ENCODE measurements at places on chromosomes 3 and 15. TPM values are rescaled to one million over a fixed set of nuclear protein-coding genes. Genes with fewer than 3 reads are reported as not detected.
A peak's percentile ranks its signal among the peaks of the same experiment; 100 is the strongest.

DNA sequence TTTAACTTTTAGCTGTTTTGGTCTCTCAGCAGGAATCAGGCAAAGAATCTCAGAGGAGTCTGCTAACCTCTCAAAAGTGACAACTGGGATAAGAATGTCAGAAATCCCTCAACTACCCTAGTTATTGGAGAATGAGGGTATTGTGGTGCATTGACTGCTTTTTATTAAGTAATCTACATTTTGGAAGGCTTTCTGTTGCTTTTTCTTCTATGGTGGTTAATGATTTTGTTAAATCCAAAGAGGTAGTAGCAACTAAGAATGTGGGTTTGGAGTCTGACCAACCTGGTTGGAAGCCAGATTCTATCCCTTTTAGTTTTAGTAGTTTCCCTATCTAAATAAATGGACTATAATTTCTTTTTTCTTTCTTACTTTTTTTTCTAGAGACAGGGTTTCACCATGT, 94.7 kb upstream of the RNF7 start:
- DNase-seq = peak; percentile 76

- no peak for DNase-seq
Measured at GRCh38 chr3:197836244-197836643, 45.2 kb downstream of the LRCH3 start.

- no peak for DNase-seq
Measured at GRCh38 chr3:31999907-32000439, 18.4 kb downstream of the ZNF860 start.

Gene ALG1L2
- total RNA-seq = not detected

Gene SUCLG2
- total RNA-seq = 73.9 TPM

GRCh38 chr3:101972430-101973162, 123.3 kb downstream of the NFKBIZ start:
- DNase-seq = no peak

DNA sequence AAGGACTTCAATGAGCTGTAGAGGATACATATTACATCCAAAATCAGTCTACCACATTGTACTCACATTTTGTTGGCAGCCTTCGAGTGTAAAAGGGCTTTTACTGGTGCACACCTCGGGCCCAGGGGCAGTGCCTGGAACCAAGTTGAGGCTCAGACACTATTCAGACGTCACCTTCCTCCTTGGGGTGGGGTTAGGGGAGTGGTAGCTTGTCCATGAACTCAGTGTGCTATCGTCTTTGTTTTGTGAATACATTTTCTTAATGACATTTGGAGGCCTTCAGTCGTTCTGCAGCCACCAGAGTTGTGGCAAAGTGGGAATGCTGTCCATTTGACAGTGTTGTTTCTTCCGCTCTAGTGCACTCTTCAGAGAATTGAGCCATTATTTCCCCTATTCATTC, 114.2 kb downstream of the PGPEP1L start:
- no peak for DNase-seq

Gene AMT
- total RNA-seq = 3.3 TPM

- peak; percentile 88 for DNase-seq
Measured at GRCh38 chr3:169241991-169242707, 421.4 kb downstream of the MECOM start.

DNA sequence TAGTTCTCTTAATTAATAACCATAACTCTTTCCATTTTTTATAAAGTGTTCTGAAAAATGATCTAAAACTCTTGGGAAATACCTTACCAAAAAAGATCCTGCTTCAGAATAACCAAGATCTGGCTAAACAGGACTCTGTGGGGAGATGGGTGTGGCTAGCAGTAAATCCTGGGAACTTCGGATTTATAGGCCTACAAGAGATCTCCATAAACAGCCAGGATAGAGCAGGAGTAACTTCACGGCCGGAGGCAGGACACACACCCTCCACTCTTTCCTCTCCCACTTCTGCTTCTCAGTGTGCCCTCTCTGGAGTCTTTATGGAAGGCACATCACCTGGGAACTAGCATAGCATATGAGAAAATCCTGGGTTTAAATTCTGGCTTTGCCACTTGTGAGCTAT, 309.4 kb upstream of the SOX2 start:
- no peak for DNase-seq

- DNase-seq = no peak
Measured at GRCh38 chr3:12444582-12445471, 39.5 kb upstream of the TSEN2 start.

Gene SERPINI2
- total RNA-seq = not detected

GRCh38 chr15:56804938-56805337, 71.6 kb upstream of the ZNF280D start:
- DNase-seq = peak; percentile 79

Gene DNAH1
- 3.4 TPM for total RNA-seq

DNA sequence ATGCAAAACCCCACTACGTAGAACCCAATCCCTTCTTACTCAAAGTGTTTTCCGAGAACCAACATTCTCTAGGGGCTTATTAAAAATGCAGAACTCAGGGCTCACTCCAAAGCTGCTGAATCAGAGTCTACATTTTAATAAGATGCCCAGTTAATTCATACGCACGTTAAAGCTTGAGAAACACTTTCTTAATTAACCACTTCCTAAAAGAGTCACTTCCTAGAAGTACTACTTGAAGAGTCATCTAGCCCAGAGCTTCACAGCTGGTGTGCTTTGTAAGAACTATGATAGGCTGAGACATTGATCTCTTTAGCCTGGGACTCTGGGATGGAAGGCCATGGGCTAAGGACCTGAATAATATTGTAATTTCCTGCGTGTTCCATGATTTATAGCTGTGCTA, 9.0 kb downstream of the COL6A5 start:
- no peak for DNase-seq

DNA sequence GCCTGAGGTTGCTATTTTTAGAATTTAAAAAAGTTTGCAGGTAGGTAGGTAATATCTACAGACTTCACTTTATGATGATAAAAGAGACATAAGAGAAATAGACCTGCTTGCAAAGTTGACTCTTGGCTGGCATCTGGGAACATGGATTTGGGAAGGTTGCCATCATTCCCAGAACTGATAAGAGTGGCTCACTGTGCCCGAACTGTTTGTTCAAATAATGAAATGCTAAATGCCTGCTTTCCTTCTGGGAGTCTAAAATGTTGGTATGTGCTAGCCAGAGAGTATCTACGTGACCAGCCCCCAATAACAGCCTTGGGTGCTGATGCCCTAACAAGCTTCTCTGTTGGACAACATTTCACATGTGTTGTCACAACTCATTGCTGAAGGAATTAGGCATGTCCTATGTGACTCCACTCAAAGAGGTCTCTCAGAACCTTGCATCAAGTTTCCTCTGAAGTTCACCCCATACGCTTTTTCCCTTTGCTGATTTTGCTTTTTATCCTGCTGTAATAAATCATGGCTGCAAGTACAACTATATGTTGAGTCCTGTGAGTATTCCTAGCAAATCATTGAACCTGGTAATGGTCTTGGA, 95.5 kb downstream of the FHIT start:
- DNase-seq = no peak

Gene SAMD7
- total RNA-seq = not detected

GRCh38 chr15:48486228-48486627, 155.0 kb downstream of the DUT start:
- peak; percentile 62 for DNase-seq

GRCh38 chr15:58049520-58050227, 15.8 kb downstream of the ALDH1A2 start:
- DNase-seq = no peak

DNA sequence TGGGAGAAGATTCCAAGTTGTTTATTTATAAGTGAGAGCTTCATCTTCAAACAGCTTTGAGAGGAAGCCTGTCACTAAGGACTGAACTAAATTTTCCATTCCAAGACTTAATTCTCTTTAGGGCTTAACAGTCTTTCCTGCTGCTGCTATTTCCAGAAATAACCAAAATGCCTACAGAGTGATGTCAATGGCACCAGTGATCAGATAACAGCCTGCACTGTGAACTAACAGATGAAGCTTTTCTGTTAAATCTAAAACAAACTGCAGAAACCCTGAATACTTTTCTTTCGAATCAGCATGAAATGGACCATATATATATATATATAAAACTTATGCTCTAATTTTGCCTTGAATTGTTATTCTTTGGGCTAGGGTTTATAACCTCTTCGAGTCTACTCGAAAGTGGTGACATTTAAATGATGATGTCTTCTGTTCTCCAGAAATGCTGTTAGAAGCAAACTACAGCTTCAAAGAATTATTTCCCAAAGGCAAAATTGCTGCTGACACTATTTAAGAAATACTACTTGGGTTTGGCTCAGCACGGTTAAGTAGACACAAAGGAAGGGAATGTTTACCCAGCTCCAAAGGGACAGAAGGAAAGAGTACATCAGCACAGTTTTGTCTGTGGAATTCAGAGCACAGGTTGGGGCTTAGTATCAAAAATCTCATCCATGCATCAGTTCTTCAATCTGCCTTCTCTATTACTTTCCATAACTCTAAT, 238.5 kb upstream of the LRRN1 start:
- DNase-seq = no peak

Gene ACTRT3
- 4.3 TPM for total RNA-seq

- DNase-seq = peak; percentile 28
Measured at GRCh38 chr3:182789371-182789770, 3.9 kb upstream of the ATP11B start.

DNA sequence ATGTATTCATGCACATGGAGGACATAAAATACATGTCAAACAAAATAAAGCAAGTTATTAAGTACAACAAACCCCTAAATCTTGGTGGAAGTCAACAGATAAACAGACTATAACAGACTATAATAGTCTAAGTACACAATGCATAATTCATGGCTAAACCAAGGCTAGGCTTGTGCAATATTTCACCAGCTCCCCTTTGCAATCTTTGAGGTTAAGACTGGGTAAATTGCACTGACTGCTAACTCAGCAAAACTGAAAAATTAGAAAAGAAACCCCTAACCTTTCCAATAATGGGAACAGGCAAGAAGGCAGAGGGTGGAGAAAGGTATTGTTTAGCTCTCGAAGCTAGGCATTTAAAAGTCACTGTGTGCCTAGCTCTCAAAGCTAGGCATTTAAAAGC, 304.9 kb upstream of the WNT5A start:
- DNase-seq = no peak

DNA sequence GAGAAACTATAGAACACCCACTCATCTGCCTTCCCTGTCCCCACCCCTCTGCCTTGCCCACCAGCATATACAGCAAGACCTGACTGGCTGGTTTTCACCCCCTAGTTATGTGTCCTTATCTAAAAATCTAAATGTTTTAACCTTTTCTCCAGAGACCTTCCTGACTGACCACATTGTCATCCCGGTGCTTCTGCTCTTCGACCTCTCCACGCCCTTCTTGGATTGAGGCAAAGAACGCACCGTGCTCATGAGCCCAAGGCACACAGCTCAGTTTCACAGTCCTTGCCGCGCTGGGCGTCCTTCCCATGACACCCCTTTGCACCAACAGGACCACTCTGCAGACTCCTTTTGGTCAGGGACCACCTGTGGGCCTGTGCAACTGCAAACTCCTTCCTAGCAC, 62.7 kb downstream of the B3GNT5 start:
- DNase-seq = no peak

Gene ATOSA
- 35.8 TPM for total RNA-seq

DNA sequence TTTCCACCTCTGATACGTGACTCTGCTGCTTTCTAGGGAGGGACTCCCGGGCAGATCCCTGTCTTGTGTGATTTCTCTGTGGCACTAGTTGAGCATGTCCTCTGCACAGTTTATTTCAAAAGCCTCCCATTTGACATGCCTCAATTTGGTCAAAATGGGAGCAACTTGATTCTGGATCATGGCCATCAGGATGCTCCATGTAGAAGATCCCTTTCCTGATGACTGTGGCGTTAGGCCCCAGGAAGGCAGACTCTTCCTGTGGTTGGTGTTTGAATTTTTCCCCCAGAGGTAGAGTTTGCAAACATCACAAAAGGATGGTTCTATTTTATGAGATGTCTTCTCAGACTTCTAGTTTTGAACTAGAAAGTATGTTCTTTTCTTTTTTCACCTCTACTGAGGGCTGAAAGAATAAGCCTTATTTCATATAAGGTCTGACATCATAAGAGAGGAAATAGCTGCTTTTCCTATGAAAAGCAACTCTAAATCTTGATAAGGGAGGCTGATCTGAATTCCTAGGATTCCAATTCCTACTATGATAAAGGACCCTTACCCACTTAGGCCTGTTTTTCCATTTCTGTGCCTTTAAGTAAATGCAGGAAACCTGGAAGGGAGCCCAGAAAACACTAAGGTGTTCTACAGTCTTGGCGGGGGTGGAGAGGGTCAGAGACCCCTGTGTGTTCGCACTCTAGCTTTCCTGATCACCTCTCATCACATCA, 243.8 kb upstream of the CHRM5 start:
- no peak for DNase-seq

Gene ALPK3
- total RNA-seq = 0.18 TPM

Gene COLQ
- total RNA-seq = 1.8 TPM

- no peak for DNase-seq
Measured at GRCh38 chr3:154926721-154927120, 153.4 kb upstream of the MME start.

DNA sequence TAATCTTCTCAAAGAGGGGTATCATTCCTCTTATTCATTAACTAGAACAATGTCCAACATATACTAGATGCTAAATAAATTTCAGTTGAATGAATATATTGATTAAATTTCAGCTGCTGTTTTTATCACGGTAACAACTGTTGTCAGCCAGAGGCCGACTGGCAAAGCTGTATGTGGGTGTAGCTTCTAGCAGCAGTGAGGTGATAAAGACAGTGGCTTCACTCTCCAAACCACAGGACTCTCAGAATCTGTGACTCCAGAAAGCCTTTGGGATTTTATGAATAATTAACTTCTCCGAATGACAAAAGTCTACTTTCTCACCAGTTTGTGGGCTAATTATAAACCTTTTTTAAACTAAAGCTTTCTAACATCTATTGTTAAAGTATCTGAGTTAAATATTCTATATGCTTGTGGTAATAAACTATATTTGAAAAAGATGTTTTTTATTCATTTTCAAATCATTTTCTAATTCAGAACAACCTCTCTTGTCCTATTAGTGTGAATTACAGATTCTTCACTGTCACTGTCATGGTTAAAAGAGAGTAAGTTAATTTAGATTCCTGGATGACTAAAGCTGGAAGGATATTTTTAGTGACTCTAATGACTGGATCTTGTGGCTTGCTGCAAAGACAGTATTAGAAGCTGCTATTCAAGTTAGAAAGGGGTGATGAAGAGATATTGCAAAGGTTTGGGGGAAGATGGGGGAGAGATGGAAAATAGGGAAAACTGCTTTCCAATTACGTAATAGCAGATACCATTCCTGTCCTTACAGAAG, 796.4 kb upstream of the ARPP21 start:
- DNase-seq = no peak

Gene LRRC28
- total RNA-seq = 10.4 TPM

Gene CTXN2
- total RNA-seq = not detected

GRCh38 chr15:40793216-40793989, 13.5 kb upstream of the ZFYVE19 start:
- peak; percentile 95 for DNase-seq

- no peak for DNase-seq
Measured at GRCh38 chr3:171959532-171960089, 79.8 kb upstream of the FNDC3B start.

Gene STXBP5L
- total RNA-seq = 0.16 TPM

Gene IGDCC3
- 0.25 TPM for total RNA-seq

Gene MYO1E
- total RNA-seq = 147 TPM

DNA sequence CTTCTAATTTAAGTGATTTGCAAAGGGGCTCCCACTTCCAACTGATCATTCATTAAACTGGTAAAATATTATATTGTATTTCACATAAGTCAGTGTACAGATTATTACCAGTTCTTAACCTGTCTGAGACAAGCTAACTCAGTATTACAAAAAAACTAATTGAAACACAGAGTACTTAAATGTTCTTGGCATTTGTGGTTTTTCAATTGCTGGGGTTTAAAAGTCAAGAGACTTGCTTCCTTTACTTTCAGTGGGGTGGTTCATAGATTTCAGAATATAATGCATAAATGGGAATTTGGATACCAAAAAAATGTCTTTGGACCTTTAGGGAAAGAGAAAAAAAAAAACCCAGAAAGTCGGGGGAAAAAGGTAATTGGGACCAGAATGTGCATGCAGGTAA, 85.0 kb downstream of the ATP10A start:
- no peak for DNase-seq
